ENCODE measurements at places on chromosomes 1 and 21.
A peak's percentile ranks its signal among the peaks of the same experiment; 100 is the strongest.

- no peak for DNase-seq
Observed at GRCh38 chr21:24275616-24276015, 1331.7 kb downstream of the MRPL39 start.

- DNase-seq: no peak
Observed at GRCh38 chr1:191579019-191579418, 579.2 kb upstream of the RGS18 start.

DNA sequence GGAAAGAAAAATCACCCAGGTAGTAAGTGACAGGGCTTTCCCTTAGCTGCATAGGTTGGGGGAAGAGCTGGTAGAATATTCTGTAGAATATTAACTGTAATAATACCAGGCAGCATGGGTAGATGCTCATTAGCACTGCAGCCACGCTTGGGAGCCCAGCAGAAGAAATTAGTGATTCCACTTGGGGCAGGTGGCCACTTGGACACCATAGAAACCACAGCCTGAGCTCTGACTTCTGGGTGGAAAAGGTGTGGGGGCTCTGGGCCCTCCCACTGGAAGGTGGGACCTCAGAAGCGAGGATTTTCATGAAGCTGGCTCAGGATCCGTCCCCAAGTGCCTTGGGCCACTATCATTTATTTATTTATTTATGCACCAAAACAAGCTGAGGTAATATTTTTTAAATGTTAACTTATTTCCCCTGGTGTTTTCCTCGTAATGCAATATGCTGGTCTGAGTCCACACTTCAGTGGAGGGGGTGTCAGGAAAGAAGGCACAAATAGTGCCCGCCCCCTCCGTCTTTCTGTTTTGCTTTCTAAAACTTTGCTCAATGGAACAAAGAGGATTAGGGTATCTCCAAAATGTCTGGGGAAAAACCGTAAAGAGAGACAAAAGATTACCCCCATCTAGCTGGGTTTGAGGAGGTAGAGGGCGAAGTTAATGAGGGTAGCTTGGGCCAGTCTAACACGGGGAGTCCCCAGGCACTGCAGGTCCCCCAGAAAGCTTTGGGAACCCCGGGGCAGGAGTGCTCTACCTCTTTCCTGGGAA is 75.2 kb upstream of the GADD45A start:
- DNase-seq: no peak

GRCh38 chr21:38993561-38993960 is 187.8 kb downstream of the ETS2 start:
- no peak for DNase-seq

GRCh38 chr21:35602811-35603362 is 457.4 kb downstream of the SETD4 start:
- DNase-seq: no peak

DNA sequence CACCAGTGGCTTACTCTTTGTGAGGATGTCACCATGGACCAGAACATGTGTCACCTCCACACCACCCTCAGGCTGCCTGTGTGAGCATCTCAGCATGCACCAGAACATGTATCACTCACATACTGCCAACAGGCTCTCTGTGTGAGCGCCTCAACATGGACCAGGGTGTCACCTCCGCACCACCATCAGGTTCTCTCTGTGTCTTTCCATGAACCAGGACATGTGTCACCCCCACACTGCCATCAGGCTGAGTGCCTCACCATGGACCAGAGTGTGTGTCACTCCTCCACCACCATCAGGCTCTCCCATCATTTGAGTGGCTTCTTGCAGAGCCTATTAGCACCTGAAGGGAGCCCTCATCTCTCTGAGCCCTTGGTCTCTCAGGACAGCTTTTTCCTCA is 125.2 kb downstream of the ZNF648 start:
- no peak for DNase-seq

GRCh38 chr1:108082001-108082400 is 117.0 kb upstream of the VAV3 start:
- peak; percentile 57 for DNase-seq

DNA sequence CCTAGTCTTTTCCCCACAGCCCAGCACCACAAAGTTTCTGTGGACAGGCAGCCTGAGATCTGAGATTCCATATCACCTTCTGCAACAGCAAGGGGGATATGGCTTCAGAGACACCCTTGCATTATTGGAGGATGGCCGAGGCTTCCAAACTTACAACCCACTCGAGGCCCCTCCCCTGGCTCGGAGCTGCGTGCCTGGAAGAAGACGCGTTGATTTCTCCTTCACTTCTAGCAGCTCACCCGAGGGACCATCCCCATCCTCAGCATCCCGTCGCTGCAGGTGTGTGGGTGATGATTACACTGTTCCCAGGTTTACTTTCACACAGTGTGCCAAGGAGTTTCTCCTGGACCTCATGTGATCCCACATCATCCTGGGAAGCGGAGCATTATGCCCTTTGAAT is 277.9 kb downstream of the MATN1 start:
- no peak for DNase-seq

DNA sequence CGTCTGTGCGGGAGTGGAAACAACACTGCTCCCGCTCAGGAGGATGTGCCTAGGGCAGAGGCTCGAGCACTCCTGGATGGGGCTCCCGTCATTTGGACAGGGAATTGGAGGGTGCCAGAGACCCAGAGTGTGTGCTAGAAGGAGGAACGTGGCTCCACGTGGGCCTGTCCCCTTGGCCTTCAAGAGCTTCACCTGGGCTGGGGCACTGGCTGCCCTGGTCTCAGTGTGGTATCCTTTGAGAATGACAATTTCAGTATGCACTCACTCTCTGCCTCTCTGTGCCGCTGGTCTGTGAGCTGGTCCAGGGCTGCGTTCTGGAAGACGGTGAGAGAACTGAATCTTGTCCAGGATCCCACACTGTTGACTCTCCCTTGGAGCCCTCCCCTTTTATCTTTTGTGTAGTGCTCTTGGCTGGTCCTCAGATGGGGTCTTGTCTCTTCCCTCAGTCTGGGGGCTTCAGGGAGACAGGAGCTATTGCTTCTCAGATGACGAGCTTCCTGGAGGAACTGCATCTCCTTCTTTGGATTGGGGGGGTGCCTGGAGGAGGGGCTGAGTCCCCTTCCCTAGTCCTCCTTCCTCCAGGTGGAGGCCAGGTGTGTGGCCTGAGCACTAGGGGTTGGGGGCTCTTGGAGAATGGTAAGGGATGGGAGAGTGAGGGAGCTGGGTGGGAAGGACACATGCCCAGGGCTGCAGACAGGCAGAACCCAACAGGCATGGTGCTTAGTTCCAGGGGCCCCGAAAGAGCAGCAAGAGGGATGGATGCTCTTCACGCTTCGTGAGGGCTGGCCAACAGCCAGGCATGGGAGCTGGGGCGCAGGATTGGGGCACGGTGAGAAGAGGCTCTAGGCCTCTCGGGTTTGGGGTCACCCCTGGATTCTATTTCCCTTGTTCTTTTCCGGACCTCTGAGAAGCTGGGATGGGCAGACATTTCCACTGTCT is 14.8 kb upstream of the ETV3L start:
- DNase-seq: no peak

GRCh38 chr1:55301912-55302311 is 86.7 kb upstream of the USP24 start:
- no peak for DNase-seq

DNA sequence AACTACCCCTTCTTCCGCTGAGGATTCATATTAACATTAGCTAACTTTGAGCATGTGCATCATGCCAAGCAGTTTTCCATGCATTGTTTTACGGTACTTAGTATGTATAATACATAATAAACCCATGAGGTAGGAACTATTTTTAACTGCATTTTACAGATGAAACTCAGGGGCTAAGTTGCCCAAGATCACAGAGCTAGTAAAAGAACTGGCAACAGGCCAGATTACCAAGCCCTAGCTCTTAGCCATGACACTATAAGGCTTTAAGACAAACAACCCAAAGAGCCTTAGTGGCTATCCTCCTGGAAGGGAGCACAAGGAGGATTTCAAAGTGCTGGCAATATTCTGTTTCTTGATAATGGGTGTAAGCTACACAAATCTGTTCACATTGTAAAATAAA is 6.1 kb downstream of the AK2 start:
- no peak for DNase-seq

DNA sequence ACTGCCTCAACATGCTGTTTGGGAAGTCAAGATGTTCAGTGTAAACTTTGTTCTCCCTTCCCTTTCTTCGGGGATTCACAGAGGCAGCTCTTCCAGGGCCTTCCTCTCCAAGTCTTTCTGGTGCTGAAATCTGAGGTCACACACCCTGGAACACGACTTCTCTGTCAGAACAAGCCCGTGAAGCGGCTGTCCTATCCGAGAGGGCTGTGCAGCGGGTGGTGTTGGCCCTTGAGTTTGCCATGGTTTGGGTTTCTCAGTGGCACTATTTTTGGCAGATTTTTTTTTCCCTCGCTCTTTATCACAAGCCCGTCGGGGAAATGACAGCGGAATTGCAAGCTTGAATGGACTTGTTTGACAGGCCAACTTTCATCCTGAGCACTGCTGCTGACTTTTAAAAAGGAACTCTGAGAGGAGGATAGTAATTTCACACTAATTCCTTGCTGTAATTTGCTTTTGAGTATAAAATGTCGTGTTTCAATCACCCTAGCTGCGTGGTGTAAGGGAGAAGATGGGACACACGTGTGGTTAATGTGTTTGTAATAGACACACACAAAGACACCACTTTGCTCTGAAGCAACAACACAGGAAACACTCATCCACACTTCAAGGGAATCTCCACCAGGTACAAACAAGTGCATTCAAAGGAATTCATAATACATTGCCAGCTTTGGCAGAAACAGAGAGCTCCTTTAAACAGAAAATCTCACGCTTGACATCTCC is 60.1 kb upstream of the TARBP1 start:
- DNase-seq: no peak

DNA sequence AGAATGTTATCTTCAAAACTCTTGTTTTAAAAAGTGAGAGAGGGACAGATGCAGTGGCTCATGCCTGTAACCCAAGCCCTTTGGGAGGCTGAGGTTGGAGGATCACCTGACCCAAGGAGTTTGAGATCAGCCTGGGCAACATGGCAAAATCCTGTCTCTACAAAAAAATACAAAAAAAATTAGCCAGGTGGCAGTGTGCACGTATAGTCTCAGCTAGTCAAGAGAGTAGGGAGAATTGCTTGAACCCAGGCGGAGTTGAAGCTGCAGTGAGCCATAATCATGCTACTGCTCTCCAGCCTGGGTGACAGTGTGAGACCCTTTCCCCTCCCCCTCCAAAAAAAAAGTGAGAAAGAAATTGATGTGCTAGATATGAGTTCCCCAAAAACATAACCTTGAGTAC is 131.0 kb downstream of the KCNT2 start:
- no peak for DNase-seq

DNA sequence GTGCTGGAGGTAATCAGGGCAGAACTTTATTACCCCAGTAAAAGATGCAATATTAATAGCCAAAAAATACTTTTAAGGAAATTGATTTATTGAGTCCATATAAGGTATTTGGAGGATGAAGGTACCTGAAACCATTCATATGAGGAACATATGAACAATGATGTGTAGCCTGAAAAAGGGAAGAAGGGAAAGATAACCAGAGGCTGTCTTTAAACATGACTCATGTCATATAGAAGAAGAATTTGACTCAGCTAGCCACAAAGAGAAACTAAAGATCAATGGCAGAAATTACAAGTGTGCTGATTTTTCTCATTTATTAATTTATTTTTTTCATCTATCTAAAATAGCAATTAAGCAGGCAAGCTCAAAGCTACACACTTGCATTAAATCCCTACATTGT is 136.2 kb upstream of the DUSP10 start:
- no peak for DNase-seq

- no peak for DNase-seq
Observed at GRCh38 chr1:230219174-230220067, 152.4 kb downstream of the GALNT2 start.

- DNase-seq: no peak
Observed at GRCh38 chr1:20705203-20705755, 12.5 kb downstream of the KIF17 start.

DNA sequence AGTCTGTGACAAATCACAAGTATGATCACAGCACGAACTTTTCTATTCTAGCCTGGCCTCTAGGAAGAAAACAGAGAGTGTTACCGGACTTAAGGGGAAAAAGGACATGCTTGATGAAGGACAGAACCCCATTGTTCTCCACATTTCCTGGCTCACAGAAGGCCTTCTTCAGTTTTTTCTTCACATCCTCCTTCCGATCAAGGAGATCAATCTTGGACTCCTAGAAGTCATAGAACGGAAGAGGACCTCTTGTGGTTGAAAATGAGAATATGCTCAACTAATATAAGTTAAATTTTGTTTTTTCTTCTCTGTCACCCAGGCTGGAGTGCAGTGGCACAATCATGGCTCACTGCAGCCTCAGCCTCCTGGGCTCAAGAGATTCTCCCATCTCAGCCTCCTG is 30.3 kb downstream of the YARS1 start:
- DNase-seq: no peak

DNA sequence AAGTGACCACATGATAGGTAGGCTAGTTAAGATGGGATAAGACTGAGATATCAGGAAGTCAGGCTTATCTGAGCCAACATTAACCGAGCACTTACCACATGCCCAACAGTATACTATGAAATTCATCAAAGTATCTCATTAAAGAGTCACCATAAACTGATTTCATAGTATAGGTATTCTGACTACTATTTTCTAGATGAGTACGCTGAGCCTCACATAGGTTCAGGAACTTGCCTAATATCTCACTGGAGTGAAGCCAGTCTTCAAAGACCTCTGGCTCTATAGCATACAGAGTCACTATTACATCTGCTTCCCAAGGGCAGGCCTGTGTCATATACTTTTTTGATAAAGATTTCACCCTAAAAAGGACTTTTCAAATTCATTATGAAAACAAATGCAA is 115.6 kb upstream of the NGF start:
- DNase-seq: no peak

- no peak for DNase-seq
Observed at GRCh38 chr1:3015744-3016143, 5.5 kb upstream of the ACTRT2 start.

GRCh38 chr1:193070942-193071341 is 11.5 kb downstream of the RO60 start:
- no peak for DNase-seq

DNA sequence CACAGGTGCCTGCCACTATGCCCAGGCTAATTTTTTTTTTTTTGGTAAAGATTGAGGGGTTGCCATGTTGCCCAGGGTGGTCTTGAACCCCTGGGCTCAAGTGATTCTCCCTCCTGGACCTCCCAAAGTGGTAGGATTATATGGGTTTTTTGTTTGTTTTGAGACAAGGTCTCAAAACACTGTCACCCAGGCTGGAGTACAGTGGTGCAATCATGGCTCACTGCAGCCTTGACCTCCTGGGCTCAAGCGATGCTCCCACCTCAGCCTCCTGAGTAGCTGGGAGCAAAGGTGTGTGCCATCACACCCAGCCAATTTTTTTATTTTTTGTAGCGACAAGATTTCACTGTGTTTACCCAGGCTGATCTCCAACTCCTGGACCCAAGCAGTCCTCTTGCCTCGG is 8.9 kb upstream of the RCAN3 start:
- DNase-seq: no peak

GRCh38 chr1:96361961-96362360 is 359.6 kb upstream of the PTBP2 start:
- DNase-seq: no peak

GRCh38 chr1:224317383-224318045 is 12.5 kb downstream of the NVL start:
- no peak for DNase-seq

All from putamen (tissue), 1 donor.